ENCODE measurements at places on chromosomes 1 and 21. TPM values are rescaled to one million over a fixed set of nuclear protein-coding genes. Genes with fewer than 3 reads are reported as not detected.

EXTL1 gene
- 1.2 TPM for polyA plus RNA-seq

DNA sequence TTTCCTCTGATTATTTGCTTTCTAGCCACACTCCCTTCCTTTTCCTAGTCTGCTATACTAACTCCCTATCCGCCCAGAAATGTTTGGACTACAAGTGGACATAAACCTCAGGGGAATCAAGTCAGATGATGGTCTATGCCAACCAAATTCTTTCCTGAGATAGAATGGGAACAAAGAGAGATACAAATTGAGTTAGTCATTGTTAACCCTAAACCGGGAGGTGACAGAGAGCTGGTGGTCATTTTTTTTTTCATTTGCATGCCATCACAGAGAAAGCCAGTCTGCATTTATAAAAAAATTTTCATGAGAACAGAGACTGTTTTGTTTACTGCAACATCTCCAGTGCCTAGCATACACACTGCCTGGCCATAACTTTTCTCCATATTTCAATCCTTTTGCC, 35.0 kb downstream of the MYSM1 start:
- DNase-seq, result no peak

DNA sequence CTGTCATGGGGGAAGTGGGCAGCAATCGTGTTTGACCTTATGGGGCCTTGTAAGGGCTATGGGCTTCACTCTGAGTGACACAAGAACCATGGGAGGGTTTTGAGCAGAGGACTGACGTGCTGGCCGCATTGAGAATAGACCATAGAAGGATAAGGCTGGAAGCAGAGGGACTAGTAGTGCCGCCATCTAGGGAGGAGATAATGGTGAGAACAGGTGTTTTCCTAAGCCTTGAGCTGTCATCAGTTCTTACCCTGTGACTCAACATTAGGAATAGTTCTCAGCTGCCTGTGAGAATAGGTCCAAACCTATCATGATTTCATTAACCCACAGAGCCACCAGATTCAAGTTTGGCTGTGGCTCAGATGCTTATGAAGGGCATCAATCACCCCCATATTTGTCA, 228.5 kb downstream of the CACNA1E start:
- DNase-seq, result no peak

RGS4 gene
- polyA plus RNA-seq, result 2.8 TPM

PRAMEF12 gene
- not detected for polyA plus RNA-seq

- DNase-seq, result peak; percentile 22
These were observed 5.0 kb downstream of the SLC19A1 start for GRCh38 chr21:45537111-45537745.

S100A7 gene
- not detected for polyA plus RNA-seq

C4BPB gene
- polyA plus RNA-seq, result not detected

- DNase-seq, result no peak
These were observed 1.6 kb downstream of the CDC42 start for GRCh38 chr1:22053861-22054770.

DNA sequence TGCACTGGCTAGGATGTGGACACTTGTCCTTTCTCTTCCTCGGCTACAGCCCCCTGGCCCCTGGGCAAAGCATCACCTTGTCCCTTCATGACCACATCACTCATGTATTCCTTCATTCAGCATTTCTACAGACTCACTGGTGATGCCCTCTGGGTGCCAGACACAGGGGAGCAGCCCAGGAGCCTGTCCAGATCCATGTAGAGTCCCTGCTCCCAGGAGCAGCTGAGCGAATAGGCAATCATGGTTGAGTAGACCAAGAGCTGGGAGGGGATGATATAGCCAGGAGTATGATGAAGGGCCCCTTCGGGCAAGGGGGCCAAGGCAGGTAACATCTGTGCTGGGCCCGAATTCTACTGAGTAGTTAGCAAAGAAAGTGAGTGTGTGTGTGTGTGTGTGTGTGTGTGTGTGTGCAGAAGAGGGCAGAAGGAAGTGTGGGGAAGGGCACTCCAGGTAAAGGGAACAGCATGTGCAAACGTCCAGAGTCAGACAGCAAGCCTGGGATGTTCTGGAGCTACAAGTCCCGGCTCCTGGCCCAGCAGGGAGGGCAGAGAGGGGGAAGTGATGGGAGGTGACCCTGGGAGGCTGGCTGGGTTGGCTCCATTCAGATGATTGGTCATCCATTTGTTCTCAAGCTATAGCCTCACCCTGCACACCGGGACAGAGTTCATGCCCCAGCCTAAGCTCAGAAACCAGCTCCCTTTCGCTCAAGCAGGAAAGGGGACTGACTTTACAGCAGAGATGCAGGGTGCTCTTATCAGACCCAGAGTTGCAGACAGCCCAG, 21.0 kb upstream of the PIK3CD start:
- no peak for DNase-seq

CYP4A22 gene
- polyA plus RNA-seq, result not detected

- peak; percentile 69 for DNase-seq
These were observed 3.1 kb upstream of the YRDC start for GRCh38 chr1:37811027-37811655.

DNA sequence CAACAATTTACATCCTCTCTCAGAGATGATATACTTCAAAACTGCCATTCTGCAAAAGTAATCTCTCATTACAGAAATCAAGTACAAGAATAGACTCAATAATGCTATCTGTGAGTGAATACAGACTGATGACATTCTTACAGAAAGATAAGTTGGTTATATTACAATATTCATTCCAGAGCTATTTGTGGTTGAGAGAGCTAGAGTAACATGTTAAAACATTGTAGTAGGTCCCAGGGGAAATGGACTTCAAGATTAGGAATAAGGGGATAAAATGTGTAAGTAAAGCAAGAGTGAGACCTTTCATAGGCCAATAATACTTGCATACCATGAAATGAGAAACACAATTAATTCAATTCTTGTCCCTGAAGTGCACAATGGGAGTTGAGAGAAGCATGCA, 1.5 kb downstream of the F13B start:
- no peak for DNase-seq

DNA sequence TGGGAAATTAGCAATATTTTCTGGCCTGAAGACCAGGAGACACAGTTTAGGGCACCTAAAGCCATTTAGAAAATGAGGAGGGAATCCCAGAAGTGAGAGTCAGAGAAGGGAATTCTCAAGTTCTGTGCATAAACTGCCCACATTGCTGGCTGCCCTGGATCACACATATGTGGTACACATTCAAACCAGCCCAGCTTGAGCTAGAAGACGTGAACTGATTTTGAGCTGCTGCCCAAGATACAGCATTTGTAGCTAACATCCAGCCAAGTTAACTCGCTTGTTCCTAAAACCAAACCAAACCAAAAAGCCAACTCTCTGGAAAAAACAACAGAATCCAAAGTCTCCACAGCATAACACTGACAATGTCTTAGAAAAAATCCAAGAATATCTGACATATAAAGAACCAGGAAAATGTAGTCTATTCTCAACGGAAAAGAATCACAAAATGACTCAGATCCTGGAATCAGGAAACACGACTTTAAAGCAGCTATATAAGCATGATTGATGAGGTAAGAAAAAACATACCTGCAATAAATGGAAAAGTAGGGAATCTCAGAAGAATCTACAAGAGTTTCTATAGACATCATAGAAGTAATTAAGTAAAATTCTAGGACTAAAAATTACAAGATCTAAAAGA, 18.2 kb upstream of the QSOX1 start:
- no peak for DNase-seq

GRCh38 chr1:19361611-19362147, 49.6 kb downstream of the SLC66A1 start:
- DNase-seq, result no peak

- no peak for DNase-seq
These were observed 1050.5 kb downstream of the TTLL7 start for GRCh38 chr1:82948386-82948785.

- DNase-seq, result no peak
These were observed 674 bp downstream of the PPFIA4 start for GRCh38 chr1:203026666-203027663.

DNA sequence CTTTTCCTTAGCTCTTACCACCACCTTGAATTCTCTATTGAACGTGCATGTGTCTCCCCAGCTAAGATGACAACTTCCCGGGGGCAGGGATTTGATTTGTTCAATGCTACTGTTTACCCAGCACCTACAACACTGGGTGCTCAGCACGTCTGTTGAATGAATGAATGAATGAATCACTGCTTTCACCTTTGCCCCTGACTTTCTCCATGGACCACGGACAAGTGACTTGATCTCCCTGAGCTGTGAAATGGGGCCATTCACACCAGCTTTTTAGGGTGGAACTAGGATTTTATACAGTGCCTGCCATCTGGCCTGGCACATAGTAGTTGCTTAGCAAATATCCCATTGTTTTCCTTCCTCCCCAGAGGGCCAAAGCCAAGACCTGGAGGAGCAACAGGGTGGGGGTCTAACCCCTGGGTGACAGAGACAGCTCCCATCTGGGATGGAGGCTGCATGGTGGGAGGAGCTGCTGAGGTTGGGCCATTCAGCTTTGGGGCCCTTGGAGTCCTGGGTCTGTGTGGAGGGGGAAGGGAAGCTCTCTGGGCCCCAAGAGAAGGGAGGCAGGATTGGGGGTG, 15.7 kb downstream of the TNFRSF1B start:
- no peak for DNase-seq

DNA sequence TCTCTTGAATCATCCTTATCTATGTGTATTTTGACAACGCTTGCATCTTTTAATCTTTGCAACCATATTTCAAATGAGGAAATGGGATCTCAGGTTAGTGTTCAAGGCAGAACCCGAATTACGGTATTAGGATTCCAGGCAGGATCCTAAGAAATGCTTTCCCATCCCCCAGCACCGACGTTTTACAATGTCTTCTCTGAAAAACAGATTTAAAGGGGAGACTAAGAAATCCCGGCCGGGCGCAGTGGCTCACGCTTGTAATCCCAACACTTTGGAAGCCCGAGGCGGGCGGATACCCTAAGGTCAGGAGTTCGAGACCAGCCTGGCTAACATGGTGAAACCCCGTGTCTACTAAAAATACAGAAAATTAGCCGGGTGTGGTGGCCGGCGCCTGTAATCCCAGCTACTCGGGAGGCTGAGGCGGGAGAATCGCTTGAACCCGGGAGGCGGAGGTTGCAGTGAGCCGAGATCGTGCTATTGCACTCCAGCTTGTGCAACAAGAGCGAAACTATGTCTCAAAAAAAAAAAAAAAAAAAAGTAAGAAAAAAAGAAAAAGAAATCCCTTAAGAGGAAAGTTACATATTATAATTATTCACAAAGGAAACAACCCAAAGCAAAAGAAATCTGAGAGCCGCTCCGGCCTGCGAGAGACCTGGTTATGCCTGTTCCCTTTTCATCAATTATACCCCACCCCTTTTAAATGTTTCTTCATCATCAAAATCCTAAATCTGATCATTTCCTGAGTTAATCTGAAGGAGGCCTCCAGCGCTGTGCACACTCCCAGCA, 801 bp upstream of the GORAB start:
- peak; percentile 25 for DNase-seq

DNA sequence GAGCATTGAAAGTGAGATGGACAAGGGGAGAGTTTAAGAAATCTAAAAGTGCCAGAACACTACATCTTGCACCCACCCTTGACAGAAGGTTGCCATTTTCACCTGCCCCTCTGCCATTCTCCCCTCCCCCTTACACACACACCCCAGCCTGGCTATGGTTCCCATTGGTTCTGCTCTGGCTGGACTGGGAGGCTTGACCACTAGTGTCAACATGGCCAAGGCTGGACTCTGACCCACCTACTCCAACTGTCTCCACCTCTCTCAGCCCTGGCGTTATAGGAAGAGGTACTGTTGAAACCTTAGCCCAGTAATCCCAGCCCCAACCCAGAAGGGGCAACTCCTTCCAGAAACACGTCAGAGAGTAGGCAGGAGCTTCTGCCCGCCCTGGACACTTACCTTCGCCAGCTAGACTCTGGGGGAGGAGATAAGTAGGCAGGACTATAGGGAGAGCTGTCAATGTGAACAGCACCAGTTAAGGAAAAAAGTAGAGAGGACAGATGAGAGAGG, 4.5 kb downstream of the CRTC2 start:
- no peak for DNase-seq

DNA sequence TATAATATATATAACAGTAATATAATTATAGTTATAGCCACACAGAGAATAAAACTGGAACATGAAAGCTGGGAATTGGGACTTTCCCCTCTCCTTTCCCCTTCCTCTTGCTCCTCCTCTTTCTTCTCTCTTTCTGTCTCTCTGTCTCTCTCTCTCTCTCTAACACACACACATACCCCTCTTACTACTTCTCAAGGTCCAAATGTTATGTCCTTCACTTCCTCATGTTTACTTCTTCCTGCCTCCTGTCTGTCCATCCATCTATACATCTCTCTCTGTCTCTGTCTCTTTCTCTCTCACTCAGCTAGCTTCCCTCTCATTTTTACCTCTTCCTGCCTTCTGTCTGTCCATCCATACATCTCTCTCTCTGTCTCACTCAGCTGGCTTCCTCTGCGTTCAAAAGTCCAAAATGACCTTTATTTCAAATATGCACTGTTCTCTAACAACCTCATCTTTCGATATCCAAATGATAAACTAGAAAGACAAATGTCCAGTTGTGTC, 261.1 kb downstream of the SIPA1L2 start:
- no peak for DNase-seq

GRCh38 chr1:195584870-195585624, 1023.2 kb downstream of the KCNT2 start:
- DNase-seq, result no peak

GRCh38 chr21:44817506-44817880, 369 bp downstream of the SUMO3 start:
- peak; percentile 98 for DNase-seq

TAF12 gene
- 29.0 TPM for polyA plus RNA-seq

PBX1 gene
- 28.7 TPM for polyA plus RNA-seq

DNA sequence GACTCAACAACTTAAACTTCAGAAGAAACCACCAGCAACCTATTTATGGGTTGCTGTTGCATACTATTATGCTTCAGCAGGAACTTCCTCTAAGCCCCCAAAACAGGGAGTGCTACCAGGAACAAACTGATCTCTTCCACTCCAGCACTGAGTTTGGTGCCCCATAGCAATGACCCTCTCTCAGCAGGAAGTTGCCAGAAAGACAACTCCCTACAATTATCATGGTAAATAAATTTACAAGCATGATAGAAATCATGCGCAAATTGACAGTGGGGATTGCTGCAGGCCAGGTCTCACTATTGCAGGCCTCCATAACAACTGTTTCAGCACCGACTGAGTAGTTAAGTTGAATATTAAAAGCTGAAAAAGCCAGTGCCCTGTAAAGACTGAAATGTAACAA, 180.6 kb downstream of the PLA2G4A start:
- DNase-seq, result no peak

- no peak for DNase-seq
These were observed 243 bp downstream of the C1orf21 start for GRCh38 chr1:184387069-184387475.

DNA sequence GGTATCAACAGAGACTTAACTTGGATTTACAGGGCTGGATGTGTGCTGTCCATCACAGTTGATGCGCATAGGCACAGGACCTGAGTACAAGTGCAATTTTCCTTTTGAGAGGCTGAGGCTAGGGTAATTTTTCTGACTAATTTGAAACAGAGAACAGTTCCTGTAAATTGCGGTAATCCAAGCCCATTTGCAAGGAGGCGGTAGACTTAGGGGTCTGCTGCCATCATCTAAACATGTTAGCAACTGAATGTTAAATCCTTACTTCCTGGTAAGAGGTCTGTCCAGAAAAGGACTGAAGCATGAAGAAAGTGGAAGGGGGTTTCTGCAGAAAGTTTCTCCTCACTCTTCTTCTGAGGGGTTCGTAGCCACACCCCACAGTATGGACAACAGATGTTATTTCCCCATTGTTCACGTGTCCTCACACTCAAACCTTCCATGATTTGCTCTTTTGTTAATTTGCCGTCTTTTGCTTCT, 23.7 kb upstream of the C1orf198 start:
- no peak for DNase-seq

GRCh38 chr1:74652711-74653139, 20.9 kb downstream of the ERICH3 start:
- no peak for DNase-seq

DDR2 gene
- polyA plus RNA-seq, result 5.0 TPM
